GM12865 (cell line): ENCODE measurements at places on chromosomes 11 and 22.

GRCh38 chr11:131880976-131881375 is 510.6 kb downstream of the NTM start:
- no peak for DNase-seq

DNA sequence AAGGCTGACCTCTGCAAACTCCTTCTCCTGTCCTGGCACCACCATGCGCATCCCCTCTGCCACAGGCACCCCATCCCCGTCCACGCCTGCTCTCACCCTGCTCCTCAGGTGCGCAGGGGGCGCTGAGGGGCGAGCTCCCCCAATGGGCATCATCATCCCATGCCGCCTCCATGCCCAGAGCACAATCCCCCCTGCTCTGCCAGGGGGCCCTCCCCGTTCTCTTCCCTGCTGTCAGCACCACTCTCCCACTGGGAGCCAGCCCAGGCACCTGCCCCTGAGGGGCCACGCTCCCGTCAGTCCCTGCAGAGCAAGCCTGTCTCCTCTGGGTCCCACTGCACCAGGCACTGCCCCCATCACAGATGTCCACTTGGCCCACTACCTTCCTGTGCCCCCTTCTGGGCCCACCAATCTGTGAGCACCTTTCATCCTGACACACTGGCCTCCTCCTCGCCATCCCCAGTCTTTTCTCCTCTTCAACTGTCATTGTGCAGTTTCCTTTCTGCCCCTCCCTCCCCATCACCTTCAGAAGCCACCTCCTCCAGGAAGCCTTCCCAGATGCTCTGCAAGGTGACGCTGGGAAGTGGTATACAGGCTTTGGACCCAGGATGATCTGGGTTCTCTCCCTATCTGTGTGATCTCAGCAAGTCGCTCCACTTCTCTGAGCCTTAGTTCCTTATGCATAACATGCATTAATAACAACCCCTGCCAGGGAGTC is 62.6 kb downstream of the CYTH4 start:
- no peak for DNase-seq

DNA sequence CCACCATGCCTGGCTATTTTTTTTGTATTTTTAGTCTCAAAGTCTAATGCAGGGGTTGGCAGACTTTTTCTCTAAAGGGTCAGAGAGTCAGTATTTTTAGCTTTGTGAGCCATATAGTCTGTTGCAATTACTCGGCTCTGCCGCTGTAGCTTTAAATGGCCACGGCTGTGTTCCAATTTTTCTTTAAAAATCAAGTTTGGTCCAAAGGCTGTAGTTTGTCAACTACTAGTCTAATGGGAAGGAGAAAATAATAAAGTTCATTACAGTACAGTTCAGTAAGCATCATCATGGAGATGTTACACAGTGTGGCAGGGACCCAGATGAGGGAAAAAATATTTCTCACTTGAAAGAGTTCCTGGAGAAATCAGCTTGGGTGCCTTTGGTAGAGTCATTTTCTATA is 107.6 kb downstream of the CSNK2A3 start:
- DNase-seq: no peak

GRCh38 chr11:11016943-11017342 is 159.1 kb upstream of the ZBED5 start:
- DNase-seq: no peak

DNA sequence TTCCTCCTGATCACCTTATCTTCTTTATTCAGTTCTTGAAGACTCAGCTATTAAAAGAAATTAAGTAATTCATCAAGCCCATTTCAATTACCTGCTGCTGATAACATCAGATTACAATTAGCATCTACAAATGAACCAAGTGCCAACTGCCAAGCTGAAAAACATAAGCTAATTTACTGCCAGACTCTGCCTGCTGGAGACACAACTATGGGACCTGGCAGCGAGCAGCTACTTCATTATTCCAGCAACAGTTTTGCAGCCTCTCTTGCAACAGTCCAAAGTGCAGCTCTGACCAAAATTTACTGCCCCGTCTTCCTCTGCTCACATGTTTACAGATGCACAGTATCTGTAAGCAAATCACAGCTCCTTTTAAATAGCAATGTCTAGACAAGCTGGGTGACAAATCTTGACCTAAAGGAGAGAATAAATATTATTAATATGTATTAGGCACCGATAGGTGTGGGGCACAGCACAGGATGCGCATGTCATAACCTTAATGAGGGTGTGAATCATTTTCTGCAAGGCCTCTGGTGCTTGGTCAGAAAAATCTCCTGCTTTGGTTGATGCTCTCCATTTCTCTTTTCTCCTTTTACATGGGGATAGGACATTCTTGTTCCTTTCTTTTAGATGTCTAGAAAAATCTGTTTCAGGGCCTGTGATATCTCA is 232.2 kb upstream of the PITPNB start:
- DNase-seq: no peak

DNA sequence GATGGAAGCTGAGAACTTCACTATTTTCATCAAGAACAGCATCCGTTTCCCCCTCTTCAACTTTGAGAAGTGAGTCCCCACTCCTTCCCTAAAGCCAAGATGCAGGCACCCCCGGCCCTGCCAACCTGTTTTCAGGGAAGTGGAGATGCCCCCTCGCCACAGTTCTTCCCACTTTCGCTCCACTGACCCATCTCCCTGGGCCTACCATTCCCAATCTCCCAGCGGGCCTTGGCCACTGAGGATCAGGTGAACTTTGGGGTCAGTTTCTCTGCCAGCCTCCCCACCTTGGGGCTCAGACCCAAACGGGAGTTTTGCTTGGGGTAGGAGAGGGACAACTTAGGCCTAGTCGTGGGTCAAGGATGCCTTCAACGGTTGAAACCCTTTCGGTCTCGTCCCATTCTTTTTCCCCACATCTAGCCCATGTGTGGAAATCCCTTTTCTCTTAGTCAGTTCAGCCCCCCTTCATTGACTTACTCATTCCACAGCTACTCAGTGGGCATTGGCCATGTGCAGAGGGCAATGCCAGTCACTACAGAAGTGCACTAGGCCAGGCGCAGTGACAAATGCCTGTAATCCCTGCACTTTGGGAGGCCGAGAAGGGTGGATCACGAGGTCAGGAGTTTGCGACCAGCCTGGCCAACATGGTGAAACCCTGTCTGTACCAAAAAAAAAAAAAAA is 10.6 kb downstream of the P2RX3 start:
- no peak for DNase-seq

GRCh38 chr11:133408936-133409335 is 123.4 kb downstream of the OPCML start:
- DNase-seq: no peak

GRCh38 chr11:105274631-105275030 is 135.1 kb upstream of the CARD18 start:
- DNase-seq: no peak

DNA sequence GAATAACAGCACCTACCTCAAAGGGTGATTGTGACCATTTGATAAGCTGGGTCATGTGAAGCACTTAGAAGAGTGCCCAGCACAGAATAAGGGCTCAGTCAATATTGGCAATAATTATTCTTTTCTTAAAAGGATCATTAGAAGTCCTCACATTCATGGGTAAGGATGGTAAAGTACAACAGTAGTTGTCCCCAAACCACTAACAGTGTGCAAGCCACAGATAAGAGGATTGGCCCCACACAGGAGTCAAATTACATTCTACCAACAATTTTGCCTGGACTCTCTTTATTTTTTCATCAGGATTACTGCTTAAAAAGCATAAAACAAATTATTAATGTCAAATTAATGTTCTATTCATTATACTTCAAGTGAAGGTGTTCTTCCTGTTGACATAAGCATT is 271.5 kb upstream of the PDGFD start:
- DNase-seq: no peak

- DNase-seq: no peak
Measured at GRCh38 chr11:17699147-17700114, 19.9 kb upstream of the MYOD1 start.

DNA sequence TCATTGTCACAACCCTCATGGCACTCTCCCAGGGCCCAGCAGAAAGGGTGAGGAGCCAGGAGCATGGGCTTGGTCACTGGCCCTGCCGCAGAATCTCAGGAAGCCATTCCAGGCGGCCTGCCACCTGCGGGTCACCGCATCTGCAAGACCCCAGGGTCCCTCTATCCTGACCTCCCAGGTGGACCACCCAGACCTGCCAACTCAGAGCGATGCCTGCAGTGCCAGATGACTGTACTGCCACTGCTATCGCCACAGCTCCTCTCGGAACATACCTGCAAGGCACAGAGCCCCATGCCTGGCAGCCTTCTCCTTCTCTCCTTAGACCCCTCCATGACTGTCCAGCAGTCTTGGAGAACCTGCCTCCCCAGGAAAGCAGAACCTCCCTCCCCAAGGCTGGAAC is 26.4 kb upstream of the ELFN2 start:
- DNase-seq: no peak

DNA sequence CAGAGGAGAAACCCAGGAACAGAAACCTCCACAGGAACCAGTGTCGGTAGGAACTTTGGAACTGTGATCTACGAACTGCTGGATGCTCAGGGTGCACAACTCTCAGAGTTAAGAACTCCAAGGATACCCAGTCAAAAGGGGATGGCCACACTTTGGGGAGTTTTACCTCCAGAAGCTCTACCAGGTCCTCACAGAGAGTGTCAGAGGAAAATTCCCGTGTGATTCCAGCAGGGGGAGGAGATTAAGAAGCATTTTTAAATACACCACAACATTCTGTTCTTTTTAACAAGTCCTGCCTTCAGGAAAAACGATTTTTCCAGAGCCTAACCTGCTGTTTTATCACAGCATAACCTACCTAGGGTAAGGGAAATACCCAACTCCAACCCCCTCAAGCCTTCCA is 104.0 kb downstream of the SOX6 start:
- no peak for DNase-seq

DNA sequence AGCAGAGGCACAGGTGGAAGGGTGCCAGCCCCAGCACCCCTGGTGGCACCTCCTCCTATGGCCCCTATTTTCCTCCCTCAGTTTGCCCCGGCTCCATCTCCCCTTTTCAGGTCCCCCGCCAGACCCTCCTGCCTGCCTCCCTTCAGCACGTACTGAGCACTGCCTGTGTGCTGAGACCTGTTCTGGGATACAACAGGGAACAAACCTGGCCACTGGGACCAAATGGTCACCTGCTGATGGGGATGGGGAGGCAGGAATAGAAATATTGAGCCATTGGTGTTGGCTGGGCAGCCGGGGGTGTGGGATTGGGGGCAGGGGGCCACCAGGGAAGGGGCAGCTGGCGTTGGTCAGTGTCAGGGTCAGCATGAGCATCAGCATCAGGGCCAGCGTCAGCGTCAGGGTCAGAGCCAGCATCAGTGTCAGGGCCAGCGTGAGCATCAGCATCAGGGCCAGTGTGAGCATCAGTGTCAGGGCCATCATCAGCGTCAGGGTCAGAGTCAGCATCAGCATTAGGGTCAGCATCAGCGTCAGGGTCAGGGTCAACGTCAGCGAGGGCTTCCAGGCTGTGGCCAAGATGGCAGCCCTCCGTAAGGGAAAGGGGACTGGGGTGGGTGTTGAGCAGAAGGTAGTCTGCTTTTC is 7.5 kb downstream of the ZNF74 start:
- DNase-seq: no peak

DNA sequence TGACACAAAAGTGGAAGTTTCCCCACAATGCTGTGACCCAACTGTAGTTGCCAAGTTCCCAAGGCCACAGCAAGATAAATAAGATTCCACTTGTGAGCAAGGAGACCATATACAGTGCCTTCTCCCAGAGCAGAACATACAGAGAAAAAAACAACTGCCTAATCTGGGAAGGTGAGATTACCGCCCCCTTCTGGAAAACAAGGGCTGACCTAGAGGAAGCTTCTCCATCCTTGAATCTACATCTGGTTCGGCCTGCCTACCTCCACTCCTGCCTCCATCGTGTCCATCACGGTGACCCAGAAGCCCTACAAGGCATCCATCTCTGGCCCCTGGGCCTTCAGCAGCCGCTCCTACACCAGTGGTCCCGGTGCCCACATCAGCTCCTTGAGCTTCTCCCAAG is 6.1 kb upstream of the RNASEH2C start:
- DNase-seq: no peak

GRCh38 chr11:2595204-2595603 is 104.6 kb downstream of the KCNQ1OT1 start:
- no peak for DNase-seq

DNA sequence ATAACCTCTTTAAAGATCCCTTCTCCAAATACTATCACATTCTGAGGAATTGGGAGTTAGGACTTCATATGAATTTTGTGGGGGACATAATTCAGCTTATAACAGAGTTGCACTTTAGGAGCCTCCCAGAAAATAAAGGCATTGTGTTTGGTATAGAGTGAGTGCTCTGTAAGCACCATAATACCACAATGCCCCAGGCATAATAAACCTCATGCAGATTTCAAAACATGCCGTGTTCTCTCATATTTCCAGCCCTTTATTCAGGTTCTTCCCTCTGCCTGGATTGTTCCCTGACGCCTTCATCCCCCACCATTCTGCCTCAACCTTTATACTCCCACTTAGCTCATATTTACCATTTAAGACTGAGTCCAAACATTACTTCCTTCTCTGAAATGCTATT is 398.8 kb upstream of the FAT3 start:
- no peak for DNase-seq

- DNase-seq: no peak
Measured at GRCh38 chr11:67375320-67376055, 2.1 kb upstream of the CLCF1 start.

GRCh38 chr11:40825201-40825834 is 634.1 kb downstream of the LRRC4C start:
- DNase-seq: no peak

- no peak for DNase-seq
Measured at GRCh38 chr11:85652786-85653447, 5.2 kb downstream of the TMEM126A start.

GRCh38 chr22:20271114-20271994 is 3.2 kb upstream of the RTN4R start:
- DNase-seq: no peak

- DNase-seq: no peak
Measured at GRCh38 chr11:44633641-44634040, 68.2 kb downstream of the CD82 start.

DNA sequence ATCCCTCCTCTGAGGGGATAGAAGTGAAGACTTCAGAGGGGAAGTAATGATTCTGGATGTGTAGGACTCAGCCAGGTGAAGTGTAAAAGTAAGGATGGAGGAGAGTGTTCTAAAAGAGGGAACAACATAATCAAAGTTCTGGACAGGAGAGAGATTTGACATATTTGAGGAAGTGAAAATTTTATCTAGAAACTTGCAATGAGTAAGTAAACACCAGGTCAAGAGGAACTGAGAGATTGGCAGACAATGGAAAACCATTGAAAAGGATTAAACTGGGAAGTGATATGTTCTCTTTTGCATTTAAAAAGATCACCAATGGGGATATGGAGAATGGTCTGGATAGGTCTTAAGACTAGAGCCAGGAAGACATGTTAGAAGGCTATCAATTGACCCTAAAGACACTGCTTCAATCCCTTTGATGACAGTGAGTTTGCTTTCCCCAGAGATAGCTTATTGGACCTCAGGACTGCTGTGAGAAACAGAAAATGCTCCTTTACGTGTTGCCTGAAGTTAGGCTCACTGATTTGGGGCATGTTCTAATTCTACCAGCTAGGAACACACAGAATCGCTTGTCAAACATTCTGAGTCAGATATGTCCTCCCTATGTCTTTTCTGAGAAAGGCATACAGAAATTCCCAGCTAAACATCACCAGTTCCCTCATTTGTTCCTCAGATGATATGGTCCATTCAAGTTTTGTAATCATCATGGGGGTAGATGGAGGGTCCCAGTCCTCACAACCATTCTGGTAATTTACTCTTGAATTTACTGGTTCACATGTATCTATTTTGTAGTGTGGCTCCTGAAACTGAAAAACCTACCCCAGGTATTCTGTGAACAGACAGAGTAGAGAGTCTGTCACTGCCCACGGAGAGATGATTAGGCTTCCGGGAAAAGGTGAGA is 144.9 kb downstream of the MAML2 start:
- DNase-seq: peak; percentile 69

- DNase-seq: no peak
Measured at GRCh38 chr11:71071736-71072509, 180.5 kb downstream of the SHANK2 start.

GRCh38 chr11:109552376-109552775 is 130.4 kb downstream of the C11orf87 start:
- DNase-seq: no peak
